Activated CD8-positive, alpha-beta memory T cell treated with anti-CD3 and anti-CD28 coated beads for 1 hour (primary cell): ENCODE measurements at places on chromosomes 7 and 10.

DNA sequence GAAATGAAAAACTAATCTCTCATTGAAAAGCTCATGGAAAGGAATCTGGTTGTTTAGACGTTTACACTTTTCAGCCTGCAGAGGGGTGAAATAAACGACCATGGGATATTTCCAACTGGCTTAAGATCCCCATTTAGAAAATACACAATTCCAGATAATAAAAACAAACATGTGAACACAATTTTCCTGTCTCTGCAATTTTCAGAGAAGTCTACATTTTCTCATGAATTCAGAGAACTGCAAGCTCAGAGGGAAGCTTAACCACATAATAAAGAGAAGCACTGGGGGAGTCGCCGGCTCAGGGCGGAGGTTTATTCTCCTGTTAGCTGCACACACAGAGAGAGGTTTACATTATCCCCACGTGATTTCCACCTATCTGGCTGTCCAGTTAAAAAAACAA lies 215.2 kb downstream of the FANK1 start:
- DNase-seq = no peak

DNA sequence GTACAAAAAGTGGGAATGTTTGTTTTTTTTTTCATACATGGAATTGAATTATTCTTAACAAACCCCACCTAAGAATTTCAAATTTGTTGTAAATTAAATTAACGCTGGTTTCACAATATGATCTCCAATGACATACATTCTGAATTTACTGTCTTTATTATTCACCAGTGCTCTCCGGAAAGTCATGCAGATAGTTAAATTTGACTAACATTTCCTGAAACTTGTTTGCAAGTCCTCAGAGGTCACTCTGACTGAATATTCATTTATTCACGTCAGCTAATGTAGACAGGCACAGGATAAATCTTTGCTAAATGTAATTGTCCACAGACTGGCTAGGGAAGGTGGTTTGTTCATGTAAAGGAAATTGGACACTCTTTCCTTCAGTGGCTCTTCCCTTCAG lies 730.4 kb downstream of the PHTF2 start:
- DNase-seq = no peak

DNA sequence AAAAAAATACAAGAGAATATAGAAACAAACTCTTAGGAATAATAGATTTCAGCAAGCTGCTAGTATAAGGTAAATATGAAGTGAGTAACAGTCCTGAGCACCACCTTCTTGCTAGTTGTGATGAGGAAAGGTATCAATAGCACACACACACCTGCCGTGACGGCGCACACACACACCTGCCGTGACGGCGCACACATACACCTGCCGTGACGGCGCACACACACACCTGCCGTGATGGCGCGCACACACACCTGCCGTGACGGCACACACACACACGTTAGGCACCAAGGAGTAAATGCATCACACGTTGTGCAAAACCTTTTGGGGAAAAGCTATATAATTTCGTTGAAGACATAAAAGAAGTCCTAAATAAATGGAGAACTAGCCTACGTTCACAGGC lies 4.7 kb upstream of the JAKMIP3 start:
- no peak for DNase-seq

DNA sequence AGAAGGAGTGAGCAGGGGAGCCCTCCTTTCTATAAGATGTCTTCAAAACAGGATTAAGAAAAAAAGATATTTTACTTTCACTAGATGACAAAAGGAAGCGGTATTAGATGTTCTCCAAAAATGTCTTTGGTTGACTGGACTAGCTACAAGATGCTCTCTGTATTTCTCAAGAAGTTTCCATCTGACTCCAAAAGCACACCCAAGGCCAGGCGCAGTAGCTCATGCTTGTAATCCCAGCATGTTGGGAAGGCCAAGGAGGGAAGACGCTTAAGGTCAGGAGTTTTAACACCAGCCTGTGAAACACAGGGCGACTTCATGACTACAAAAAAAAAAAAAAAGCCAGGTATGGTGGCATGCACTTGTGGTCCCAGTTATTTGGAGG lies 84.5 kb downstream of the PIP4K2A start:
- DNase-seq = no peak

- DNase-seq = no peak
Measured at GRCh38 chr7:127581716-127582115, 3.7 kb downstream of the GCC1 start.

GRCh38 chr10:30093303-30093950 lies 34.0 kb upstream of the JCAD start:
- no peak for DNase-seq
